AG09309 (cell line): ENCODE measurements at places on chromosomes 3 and 15.
A peak's percentile ranks its signal among the peaks of the same experiment; 100 is the strongest.

DNA sequence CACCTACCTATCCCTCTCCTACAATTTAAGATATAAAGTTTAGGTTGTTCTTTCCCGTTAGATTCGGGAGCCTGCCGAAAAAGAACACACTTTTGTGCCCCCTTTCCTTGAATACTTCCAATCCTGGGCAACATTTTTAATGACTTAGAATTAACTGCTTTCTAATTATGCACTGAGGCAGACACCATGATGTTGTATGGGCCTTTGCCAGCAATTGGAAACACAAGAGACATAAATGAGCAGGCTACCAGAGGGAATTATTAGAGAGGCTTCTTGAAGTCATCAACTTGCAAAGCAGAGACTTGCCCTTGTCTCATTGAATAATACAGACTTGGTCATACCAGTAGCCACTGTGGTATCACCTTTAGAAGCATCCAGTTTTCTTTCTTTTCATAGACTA, 96.8 kb downstream of the CDIN1 start:
- DNase-seq, result no peak

DNA sequence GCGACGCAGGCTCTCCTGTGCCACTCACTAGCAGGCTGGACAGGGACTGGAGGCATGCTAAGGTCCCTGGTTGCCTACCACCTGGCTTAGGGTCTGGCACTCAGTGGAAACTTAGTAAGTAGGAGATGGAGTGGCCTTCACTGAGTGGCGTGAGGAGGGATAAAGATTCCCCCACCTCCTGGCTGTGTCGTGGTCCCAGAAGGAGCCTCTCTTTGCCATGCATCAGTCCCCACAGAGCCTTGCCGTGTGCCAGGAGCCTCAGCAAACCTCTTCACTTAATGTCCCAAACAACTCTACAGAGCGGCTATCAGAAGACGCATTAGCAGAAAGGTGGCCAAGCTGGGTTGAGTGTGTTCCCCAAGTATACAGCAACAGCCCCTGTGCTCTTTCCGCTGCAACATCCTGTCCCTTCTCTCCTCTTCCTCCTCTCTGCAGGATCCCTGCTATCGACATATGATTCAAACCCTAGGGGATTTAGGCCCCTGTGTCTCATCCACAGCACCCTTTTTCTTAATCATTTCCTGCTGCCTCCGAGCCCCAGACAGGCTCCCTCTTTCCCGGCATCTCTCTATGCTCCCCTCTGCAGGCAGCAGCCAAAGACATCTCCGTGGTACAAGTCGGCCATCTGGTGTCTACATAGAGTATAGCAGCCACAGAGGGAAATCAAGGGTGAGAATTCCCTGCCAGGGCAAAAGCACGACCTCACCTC, 66.7 kb downstream of the SLC6A1 start:
- DNase-seq, result peak; percentile 52

DNA sequence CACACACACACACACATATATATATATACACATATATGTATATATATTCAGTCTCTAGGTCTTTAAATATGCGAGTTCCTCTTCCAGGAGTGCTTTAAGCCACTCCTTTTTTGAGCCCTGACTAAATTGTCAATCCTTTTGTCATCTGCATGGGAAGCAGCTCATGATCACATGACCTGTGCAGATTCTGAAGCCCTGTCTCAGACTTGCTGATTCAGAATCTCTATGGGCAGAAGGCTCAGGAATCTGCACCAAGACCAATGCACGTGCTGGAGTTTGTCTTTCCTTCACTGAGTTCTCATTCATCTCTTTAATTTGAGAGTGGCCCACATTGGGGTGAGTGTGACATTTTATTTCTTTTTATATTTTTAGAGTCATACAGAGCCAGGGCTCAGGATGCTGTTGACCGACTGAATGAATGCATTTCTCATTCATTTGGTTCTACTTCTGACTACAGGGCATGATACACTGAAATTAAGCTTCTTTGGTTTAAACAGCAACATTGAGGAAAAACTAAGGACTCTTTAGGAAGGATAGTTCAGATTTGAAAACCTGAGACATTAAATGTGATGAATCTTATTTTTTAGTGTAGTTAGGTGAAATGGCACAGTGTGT, 307.5 kb downstream of the EDEM1 start:
- DNase-seq, result no peak

DNA sequence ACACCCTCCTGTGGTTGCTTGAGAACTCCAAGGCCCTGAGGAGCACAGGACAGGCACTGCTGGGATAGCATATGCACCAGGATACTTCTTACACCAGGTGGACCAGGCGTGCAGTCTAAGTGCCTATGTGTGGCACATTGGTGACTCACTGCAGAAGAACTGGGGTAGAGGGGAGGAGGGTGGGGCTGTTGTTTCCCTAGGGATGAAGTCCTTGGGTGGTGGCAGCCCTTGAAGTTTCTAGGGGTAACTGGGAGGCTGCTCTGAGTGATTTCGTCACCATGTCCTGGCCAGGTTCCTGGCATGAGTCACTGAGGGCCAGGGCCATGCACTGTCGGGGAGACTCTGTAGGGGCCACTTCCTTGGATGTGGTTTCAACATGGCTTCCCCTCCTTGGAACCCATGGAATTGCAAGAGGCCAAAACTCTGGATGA, 15.9 kb downstream of the MYZAP start:
- DNase-seq, result no peak

- peak; percentile 38 for DNase-seq
These were observed 2.1 kb downstream of the RPP25 start for GRCh38 chr15:74954515-74954914.

- no peak for DNase-seq
These were observed 338.1 kb upstream of the ARHGEF26 start for GRCh38 chr3:153783106-153783505.

- no peak for DNase-seq
These were observed 291.1 kb upstream of the MCTP2 start for GRCh38 chr15:93940226-93940625.

- DNase-seq, result no peak
These were observed 17.0 kb downstream of the ILDR1 start for GRCh38 chr3:122004991-122005565.
